ENCODE measurements at places on chromosomes 5 and 9.

- no peak for DNase-seq
Observed at GRCh38 chr5:172509405-172509781, 55.1 kb upstream of the SH3PXD2B start.

DNA sequence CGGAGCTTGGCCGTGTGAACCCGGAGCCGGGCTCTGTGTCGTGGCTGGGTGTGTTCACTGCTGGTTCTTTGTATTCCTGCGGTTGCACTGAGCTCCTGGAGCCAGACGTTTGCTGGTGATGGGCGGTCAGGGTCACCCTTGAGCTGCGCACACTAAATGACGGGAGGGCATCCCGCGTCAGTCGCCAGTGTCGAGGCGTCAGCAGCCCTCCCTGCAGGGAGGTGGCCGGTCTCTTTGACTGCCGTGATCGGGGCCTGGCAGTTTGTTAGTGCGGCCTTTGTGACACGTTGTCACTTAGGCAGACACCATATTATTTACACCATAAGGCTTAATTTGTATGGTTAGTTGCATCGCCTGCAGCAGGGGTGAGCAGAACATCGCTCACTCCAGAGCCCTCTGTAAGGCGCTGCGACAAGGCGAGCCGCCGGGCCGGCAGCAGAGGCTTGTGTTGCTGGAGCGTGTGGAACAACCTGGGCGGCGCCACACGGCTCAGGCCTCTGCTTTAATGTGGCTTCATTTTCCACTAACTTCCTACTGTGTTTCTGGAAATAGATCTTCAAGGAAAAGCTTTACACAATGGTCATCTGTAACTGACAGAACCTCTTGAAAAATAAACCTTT, 8.3 kb downstream of the NDUFS6 start:
- no peak for DNase-seq

DNA sequence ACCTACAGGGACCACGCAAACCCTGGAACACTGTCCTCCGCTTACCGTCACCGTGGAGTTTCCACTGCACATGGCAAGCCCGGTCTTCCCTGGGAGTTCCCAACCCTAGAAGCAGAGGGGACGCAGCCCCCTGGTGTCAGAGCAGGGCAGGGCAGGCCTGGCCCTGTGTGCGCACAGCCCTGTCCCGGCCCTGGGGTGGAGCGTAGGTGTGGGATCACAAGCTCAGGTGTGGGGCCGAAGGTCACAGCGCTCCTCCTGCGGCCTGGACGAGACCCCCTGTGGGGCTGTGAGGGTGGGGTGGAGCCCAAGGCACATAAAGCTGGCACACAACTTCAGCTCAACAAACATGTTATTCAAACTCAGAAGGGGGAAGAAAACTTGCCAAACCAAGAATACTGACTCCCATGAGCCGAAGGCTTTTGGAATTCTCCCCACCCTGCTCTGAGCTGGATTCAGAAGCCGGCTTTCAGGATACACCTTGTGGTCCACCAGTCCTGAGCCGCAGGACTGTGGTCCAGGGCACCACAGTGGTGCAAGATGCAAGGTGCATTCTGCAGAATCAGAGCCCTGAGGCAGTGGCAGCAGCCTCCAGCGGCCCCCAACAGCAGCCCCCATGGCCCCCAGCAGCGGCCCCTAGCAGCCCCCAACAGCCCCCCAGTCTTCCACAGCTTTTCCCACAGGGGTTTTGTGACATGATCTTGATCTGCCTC, 11.8 kb upstream of the EXOC3 start:
- DNase-seq: peak; percentile 77

GRCh38 chr9:103152473-103152872, 157.3 kb downstream of the CYLC2 start:
- DNase-seq: no peak

- DNase-seq: no peak
Observed at GRCh38 chr5:35811108-35811741, 45.5 kb upstream of the IL7R start.

DNA sequence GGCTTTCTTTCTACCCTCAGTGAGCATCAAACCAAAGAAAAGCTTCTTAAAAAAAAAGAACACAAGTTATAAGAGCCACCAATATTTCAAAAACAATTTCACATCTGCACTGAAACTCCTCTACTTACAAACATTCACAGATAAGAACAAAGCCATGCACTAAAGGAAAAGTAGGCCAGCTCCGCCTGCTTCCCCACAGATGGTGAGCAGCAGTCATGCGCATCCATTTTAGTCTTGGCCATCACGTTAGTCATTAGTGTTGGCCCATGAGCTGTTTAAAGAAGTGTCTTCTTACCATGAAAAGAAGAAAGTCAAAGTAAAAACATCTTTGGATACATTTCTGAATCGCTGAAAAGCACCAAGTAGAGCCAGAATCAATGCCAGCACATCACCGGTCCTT, 40.0 kb upstream of the SMIM23 start:
- no peak for DNase-seq

GRCh38 chr9:131348631-131349521, 45.0 kb upstream of the PRRC2B start:
- no peak for DNase-seq

DNA sequence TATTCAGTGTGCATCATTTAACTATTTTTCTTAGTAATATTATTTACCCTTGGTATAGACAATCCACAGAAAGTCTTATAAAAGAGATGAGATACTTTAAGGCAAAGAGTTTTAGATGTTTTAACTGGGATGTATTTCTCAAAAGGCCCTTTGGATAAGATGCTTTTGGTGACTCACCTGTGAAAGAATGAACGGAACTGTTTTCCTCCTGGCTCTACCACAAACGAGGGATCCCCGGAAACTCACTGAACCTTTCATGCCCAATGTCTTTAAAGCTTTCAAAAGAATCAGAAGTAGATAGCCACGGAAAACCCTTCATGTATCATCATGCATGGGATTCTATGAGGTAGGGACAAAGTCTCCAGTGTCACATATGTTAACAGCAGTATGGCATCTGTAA, 1.6 kb downstream of the ZNF782 start:
- no peak for DNase-seq

- no peak for DNase-seq
Observed at GRCh38 chr9:118170032-118170955, 466.1 kb downstream of the TLR4 start.

DNA sequence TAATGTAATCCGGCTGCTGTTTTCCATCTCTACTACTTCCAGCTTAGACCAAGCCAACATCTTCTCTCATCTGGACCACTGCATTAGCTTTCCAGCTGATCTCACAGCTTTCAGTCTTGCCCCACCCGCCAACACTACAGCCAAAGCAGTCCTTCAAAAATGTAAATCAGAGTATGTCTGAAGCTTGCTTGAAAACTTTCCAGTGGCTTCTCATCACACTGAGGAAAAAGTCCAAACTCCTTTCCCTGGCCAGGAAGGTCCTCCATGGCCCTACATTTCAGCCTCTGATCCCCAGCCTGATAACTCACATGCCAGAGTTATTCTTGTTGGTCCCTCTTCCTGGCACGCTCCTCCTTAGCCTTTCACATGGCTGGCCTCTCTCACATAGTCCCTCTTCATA, 38.5 kb downstream of the TTC1 start:
- DNase-seq: no peak

DNA sequence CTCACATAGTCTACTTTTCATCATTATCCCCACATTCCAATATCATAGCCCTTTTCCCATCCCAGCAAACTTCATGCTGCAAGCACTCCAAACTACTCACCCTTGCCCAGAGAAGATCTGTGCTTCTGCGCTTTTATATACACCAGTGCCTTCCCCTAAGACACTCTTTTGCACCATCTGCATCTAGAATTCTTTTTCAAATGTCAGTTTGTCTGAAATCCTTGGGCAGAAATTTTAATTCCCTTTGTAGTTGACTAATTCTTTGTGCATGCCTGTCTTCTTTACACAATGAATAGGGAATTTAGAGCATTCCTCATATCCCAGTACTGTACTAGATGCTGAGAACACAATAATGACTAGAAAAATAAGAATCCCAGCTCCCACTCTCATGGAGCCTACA, 298.9 kb downstream of the KCNN2 start:
- DNase-seq: no peak

DNA sequence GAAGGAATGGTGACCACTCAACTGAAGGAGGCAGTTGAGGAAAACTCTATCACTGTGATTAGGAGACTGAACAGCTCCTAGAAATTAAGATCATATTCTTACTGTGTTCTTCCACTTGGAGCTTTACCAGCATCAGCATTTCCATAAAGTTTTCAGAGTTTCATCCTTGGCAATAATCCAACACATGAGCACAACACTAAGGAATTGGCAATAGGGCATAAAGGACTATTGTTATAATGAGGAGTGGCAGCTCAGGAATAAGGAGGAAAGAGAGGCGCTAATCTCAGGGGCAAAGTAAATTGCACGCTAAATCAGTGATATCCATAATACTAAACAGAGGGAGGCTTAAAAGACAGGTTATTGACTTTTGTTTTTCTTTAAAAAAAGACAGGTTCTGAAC, 338.9 kb downstream of the EFNA5 start:
- DNase-seq: no peak

- no peak for DNase-seq
Observed at GRCh38 chr5:104821606-104822005, 1259.0 kb upstream of the NUDT12 start.

DNA sequence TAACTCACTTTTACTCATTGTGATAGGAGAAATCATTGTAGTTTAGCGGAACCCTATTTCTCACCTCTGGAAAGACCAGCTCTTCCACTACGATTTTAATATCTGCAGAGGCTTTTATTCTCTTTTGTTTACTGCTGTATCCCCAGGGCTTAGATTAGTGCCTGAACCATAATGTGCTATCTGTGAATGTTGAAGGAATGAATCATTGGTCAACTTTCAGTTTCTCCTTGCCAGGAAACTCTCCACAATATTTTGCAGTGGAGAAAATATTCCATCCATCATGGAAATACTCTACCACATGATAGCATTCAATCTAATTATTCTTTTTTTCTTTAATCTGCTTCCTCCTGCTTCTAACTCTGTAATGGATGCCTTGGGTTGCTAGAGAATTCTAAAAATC, 263.5 kb upstream of the PTPRD start:
- DNase-seq: no peak

DNA sequence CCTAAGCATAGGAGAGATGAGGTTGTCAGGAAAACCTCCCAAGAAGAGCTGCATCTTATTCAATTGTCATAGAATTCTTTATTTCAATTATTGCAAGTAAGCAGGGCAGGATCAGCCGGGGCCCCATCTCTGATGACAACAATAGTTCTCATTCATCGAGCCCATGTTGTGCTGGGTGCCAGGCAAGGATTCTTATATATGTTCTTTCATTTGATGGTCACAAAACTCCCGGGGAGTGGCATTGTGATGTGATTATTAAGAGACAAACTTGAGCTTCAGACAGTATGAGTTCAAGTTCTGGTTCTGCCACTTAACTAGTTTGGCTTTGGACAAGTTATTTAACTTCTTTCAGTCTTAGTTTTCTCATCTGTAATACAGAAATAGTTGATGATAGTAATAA, 8.5 kb downstream of the FUBP3 start:
- no peak for DNase-seq

- DNase-seq: peak; percentile 49
Observed at GRCh38 chr5:133112026-133112660, 60.3 kb downstream of the HSPA4 start.

DNA sequence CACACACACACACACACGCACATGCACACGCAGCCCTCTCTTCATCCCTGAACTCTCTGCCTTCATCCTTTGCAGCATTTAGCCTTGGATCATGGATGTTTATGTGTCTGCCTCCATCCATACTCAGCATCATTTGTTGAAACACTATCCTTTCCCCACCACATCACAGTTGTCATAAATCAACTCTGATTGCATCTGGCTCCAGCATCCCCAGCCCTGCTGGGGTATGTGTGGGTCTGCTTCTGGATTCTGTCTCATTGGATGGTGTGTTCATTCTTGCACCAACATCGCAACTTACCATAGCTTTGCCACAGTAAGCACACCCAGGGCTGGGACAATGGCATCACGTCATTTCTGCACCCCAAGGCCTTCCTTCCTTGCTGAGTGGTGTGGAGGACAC, 175.4 kb downstream of the RGS3 start:
- DNase-seq: peak; percentile 3

DNA sequence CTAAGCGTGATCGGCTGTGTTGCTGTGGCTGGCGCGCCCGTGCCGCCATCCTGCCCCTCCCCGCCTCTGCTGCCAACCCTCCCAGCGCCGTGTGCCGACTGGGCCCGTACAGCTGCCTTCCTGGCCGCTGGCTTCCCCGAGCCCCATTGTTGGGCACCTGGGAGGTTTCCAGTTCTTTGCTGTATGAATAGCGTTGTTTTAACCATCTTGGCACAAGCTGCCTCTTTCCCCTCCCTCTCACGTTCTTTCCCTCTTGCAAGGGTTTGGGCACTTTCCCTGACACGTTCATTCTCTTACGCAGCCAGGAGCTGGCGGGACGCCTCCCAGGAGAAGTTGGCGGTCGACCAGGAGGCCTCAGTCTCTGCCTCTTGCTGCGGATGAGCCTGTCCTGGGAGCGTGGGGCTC, 43.1 kb upstream of the RXRA start:
- DNase-seq: no peak

- DNase-seq: no peak
Observed at GRCh38 chr5:86070719-86071118, 547.0 kb upstream of the COX7C start.

- no peak for DNase-seq
Observed at GRCh38 chr5:153539983-153540382, 49.5 kb downstream of the GRIA1 start.

DNA sequence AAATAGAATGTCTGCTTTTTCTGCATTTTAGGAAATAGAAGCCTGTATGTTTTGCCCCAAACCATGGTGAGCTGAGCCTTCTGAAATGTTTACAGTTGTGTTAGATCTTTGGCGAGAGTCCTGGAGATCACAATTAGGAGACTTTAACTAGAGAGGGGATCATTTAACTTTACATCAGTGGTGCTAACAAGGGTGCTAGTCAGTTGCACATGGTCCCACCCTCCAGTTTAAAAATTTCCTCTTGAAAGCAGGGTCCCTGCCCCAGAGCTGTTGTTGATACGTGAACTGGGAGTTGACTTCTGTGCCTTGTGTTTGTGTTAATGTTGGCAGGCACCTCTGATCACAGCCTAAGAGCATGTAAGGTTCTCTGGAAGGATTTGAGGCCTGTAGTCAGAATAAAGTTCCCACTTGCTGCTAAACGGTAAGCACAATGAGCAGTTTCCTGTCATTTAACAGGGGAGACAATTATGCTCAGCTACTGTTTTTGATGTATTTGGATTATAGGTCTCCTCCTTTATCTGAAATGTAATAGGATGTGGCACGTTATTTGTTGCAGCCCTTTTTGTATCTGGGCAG, 43.7 kb downstream of the RASGRF2 start:
- no peak for DNase-seq

DNA sequence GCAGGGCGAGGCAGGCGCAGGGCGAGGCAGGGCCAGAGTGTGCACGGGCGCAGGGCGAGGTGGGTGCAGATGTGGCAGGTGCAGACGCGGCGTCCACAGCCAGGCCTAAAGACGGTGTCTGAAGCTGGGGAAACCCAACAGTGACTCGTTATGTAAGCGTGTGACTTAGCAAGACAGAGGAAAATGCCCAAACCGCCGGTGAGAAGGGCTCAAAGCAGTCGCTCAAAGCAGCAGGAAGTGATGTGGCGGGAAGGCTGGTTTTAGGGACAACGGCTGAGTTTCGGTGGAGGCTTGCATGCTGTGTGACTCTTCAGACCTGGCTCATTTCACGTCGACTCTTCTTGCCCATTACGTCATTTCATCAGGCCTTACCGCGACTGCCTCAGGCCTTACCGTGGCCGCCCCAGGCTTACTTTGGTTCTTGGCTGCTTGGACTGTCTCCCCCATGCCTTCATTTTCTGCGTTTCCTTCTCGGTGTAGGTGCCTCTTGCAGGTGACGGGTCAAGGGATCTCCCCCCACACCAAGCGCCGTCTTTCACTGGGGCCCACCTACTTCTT, 50.5 kb upstream of the EXOC3 start:
- peak; percentile 85 for DNase-seq

Measured in activated CD8-positive, alpha-beta memory T cell treated with anti-CD3 and anti-CD28 coated beads, Interleukin-2, amount 50 U/mL, for 48 hours (primary cell).